ENCODE measurements at places on chromosomes 5 and 9. TPM values are rescaled to one million over a fixed set of nuclear protein-coding genes. Genes with fewer than 3 reads are reported as not detected.

GRCh38 chr5:139690064-139690802 is 42.1 kb downstream of the CXXC5 start:
- no peak overlapping the region for H3K4me3 ChIP-seq
- H3K27me3 ChIP-seq, result peaks cover 5% of the 10 kb centered on the region
- DNase-seq, result no peak
- no peak overlapping the region for H3K27ac ChIP-seq

- no peak for DNase-seq
- H3K27ac ChIP-seq, result no peak overlapping the region
- H3K36me3 ChIP-seq, result no peaks in the 10 kb centered on the region
- H3K27me3 ChIP-seq, result no peaks in the 10 kb centered on the region
These were observed 390.8 kb downstream of the DTWD2 start for GRCh38 chr5:118597543-118597942.

DNA sequence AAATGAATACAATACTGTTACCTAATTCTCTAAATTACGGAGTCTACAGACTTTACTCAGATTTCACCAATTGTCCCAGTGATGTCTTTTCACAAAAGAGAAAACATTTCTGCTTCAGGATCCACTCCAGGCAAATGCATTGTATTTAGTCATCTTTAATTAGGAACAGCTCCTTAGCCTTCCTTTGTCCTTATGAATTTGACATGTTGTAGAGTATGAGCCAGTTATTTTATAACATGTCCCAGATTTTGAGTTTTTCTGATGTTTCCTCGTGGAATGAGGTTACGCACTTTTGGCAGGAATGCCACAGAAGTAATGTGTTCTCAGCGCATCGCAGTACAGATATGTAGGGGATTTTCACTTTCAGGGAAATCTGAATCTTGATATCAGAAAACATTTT is 10.5 kb downstream of the HABP4 start:
- peaks cover 3% of the 10 kb centered on the region for H3K36me3 ChIP-seq
- no peaks in the 10 kb centered on the region for H3K4me1 ChIP-seq
- H3K27ac ChIP-seq, result no peak overlapping the region
- no peak overlapping the region for H3K4me3 ChIP-seq

- H3K36me3 ChIP-seq, result no peaks in the 10 kb centered on the region
- H3K4me3 ChIP-seq, result no peak overlapping the region
- no peaks in the 10 kb centered on the region for H3K27me3 ChIP-seq
- no peak overlapping the region for H3K27ac ChIP-seq
- DNase-seq, result no peak
- H3K4me1 ChIP-seq, result no peaks in the 10 kb centered on the region
These were observed 835.7 kb downstream of the MAT2B start for GRCh38 chr5:164341056-164341619.

- no peaks in the 10 kb centered on the region for H3K27me3 ChIP-seq
- no peak overlapping the region for H3K4me3 ChIP-seq
- DNase-seq, result no peak
- H3K4me1 ChIP-seq, result peaks cover 38% of the 10 kb centered on the region
These were observed 24.3 kb downstream of the KIF2A start for GRCh38 chr5:62330302-62330701.

DNA sequence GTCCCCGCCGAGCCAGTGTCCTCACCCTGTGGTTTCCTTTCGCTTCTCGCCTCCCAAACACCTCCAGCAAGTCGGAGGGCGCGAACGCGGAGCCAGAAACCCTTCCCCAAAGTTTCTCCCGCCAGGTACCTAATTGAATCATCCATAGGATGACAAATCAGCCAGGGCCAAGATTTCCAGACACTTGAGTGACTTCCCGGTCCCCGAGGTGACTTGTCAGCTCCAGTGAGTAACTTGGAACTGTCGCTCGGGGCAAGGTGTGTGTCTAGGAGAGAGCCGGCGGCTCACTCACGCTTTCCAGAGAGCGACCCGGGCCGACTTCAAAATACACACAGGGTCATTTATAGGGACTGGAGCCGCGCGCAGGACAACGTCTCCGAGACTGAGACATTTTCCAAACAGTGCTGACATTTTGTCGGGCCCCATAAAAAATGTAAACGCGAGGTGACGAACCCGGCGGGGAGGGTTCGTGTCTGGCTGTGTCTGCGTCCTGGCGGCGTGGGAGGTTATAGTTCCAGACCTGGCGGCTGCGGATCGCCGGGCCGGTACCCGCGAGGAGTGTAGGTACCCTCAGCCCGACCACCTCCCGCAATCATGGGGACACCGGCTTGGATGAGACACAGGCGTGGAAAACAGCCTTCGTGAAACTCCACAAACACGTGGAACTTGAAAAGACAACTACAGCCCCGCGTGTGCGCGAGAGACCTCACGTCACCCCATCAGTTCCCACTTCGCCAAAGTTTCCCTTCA is 1.4 kb downstream of the GLIS3 start:
- H3K27ac ChIP-seq, result peak overlapping the region; percentile 87
- H3K4me1 ChIP-seq, result peaks cover 8% of the 10 kb centered on the region
- DNase-seq, result peak; percentile 68
- peak overlapping the region; percentile 97 for H3K4me3 ChIP-seq
- H3K36me3 ChIP-seq, result no peaks in the 10 kb centered on the region

GRCh38 chr5:3153906-3154305 is 402.4 kb upstream of the IRX2 start:
- H3K4me1 ChIP-seq, result no peaks in the 10 kb centered on the region
- no peaks in the 10 kb centered on the region for H3K27me3 ChIP-seq
- no peak overlapping the region for H3K4me3 ChIP-seq

DNA sequence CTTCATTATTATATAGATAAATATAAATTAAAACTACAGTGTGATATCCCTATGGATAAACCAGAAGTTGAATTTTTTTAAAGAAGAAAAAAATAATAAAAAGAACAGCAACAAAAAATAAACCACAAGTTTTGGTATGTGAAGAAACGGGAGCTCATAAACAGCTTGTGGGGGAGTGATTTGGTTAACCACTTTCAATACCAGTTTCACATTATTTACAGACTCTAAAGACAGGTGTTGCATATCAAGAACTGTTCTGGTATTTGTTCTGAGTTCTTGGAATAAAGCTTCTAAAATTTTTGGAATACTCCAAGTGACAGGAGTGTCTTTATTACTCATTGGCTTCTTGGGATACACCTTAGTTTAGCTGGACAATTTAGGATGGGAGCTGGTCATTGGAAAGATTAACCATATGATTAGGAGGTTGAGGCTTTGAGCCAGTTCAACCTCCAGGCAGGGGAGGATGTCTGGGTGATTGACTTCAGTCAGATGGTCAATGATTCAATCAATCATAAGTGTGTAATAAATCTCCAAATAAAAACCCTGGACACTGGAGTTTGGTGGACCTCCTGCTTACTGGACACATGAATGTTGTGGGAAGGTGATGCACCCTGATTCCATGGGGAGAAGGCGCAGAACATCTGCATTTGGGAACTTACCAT is 2223.1 kb upstream of the C9orf72 start:
- no peaks in the 10 kb centered on the region for H3K4me1 ChIP-seq
- no peak overlapping the region for H3K27ac ChIP-seq
- no peaks in the 10 kb centered on the region for H3K27me3 ChIP-seq

- H3K4me1 ChIP-seq, result peaks cover 9% of the 10 kb centered on the region
- peaks cover 34% of the 10 kb centered on the region for H3K27me3 ChIP-seq
- H3K4me3 ChIP-seq, result no peak overlapping the region
- no peaks in the 10 kb centered on the region for H3K36me3 ChIP-seq
These were observed 2.6 kb downstream of the SPARC start for GRCh38 chr5:151683986-151684588.

DNA sequence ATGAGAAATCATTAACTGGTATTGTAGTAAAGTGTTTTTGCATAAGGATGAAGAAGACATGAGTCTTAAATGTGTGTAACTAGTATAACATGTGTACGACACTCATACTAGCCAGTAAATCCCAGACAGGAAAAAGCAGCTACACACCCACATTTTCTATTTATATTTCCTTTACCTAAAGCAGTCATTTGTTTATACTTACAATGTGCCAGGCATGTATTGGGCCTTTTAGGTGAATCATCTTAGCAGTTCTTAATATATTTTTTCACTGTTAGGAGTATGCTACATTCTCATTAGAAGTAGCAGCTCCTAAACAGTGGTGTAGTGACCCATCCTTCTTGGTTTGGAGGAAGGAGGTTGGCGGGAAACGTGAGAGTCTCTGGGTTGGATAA is 55.8 kb upstream of the TMC1 start:
- DNase-seq, result no peak
- no peak overlapping the region for H3K27ac ChIP-seq
- H3K4me1 ChIP-seq, result no peaks in the 10 kb centered on the region
- H3K4me3 ChIP-seq, result no peak overlapping the region
- no peaks in the 10 kb centered on the region for H3K36me3 ChIP-seq

DNA sequence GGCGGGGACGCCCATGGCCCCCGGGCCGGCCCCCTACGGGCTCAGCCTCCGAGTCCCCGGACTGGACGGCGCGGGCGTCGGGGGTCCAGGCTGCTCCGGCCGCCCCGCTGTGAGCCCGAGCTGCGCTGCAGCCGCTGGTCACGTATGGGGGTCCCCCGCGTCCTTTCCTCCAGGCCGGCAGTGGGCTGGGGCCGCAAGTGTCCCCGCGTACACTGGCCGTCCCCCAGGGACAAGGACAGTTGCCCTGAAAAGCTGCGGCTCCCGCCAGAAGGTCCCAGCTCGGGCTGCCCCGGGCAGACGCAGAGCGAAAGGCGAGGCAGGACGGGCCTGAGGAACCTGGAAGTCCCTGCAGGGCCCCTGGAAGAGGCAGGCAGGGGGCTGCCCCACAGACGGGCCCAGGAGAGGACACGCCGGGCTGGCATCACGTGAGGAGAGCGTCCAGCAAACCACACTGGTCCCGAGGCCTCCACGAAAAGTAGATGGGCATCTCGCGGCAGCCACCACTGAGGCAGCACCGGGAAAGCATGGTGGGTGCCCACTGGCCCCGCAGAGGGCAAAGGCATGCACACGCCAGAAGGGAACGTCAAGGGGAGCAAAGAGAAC is 3.3 kb upstream of the NKD2 start:
- peaks cover 39% of the 10 kb centered on the region for H3K27me3 ChIP-seq
- DNase-seq, result peak; percentile 26
- peaks cover 14% of the 10 kb centered on the region for H3K4me1 ChIP-seq
- H3K27ac ChIP-seq, result no peak overlapping the region
- peaks cover 1% of the 10 kb centered on the region for H3K36me3 ChIP-seq

GRCh38 chr5:161966564-161966963 is 101.0 kb upstream of the GABRG2 start:
- H3K27ac ChIP-seq, result no peak overlapping the region
- no peaks in the 10 kb centered on the region for H3K27me3 ChIP-seq
- H3K4me1 ChIP-seq, result no peaks in the 10 kb centered on the region
- no peaks in the 10 kb centered on the region for H3K36me3 ChIP-seq

- DNase-seq, result no peak
- H3K4me3 ChIP-seq, result no peak overlapping the region
- no peaks in the 10 kb centered on the region for H3K27me3 ChIP-seq
- peaks cover 3% of the 10 kb centered on the region for H3K36me3 ChIP-seq
- no peak overlapping the region for H3K27ac ChIP-seq
These were observed 27.9 kb downstream of the ANXA1 start for GRCh38 chr9:73179589-73179988.

DNA sequence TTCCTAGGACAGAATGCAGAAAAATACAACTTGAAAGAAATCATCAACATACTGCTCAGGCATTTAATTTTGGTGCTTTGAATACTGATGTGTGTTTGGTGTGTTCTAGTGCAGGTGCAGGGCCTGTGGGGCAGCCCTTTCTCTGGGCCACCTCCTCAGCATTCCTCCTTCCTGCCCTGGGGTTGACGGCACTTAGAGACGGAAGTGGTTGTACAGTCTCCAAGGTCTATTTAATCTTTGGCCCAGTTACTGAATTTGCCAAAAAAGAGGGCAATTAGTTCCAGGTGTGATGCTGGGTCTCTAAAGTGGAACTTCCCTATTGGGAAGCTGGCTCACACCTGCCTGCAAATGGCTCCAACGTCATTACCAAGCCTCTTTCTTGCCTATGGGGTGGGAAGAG is 269.0 kb downstream of the SH3GL2 start:
- H3K4me1 ChIP-seq, result no peaks in the 10 kb centered on the region
- H3K27ac ChIP-seq, result no peak overlapping the region
- H3K36me3 ChIP-seq, result no peaks in the 10 kb centered on the region
- no peaks in the 10 kb centered on the region for H3K27me3 ChIP-seq

GRCh38 chr9:1170918-1171317 is 120.8 kb downstream of the DMRT2 start:
- peaks cover 2% of the 10 kb centered on the region for H3K27me3 ChIP-seq
- H3K27ac ChIP-seq, result no peak overlapping the region
- H3K36me3 ChIP-seq, result no peaks in the 10 kb centered on the region
- no peak overlapping the region for H3K4me3 ChIP-seq
- H3K4me1 ChIP-seq, result no peaks in the 10 kb centered on the region

DNA sequence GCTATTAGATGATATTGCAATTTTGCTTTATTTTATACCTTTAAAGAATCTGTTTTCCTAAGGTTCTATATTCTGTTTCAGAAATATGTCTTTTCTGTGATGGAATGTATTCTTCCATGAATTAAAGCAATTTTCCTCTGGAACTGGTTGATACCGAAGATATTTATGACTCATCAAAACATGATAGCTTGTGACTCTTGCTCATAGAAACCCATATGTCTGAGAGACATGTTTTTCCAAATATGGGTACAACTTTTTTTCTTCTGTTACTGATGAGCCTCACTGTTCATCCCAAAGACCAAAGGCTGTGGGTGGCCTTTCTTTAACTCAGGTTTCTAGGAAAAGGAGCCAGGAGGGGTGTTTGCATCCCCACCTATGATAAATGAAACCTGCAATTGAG is 126.1 kb upstream of the PAPPA start:
- no peaks in the 10 kb centered on the region for H3K36me3 ChIP-seq
- no peak overlapping the region for H3K4me3 ChIP-seq
- DNase-seq, result no peak

- H3K36me3 ChIP-seq, result no peaks in the 10 kb centered on the region
- peaks cover 8% of the 10 kb centered on the region for H3K4me1 ChIP-seq
- H3K4me3 ChIP-seq, result no peak overlapping the region
- H3K27ac ChIP-seq, result no peak overlapping the region
These were observed 18.3 kb downstream of the FAT2 start for GRCh38 chr5:151572657-151573368.

DNA sequence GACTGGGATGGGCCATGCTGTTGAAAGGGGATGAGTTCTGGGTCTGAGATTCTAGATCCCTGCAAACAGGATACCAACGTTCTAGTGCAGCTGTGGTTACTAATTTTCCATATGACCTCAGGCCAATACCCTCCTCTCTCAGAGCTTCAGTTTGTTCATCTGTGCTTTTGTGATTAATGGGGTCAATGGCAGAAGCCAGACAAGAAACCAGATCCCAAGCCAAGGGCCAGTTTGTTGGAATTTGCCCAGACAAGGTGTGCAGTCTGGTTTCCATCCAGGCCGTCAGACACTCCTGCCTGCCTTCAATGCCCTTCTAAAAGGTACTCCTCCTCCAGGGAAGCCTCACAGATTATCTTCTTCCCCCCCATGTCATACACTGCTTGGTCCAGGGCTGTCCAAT is 11.4 kb downstream of the MYORG start:
- H3K27ac ChIP-seq, result no peak overlapping the region
- peaks cover 13% of the 10 kb centered on the region for H3K4me1 ChIP-seq
- DNase-seq, result no peak
- H3K4me3 ChIP-seq, result no peak overlapping the region

GRCh38 chr9:2320632-2321031 is 301.0 kb upstream of the VLDLR start:
- H3K36me3 ChIP-seq, result no peaks in the 10 kb centered on the region
- H3K27me3 ChIP-seq, result peaks cover 11% of the 10 kb centered on the region
- DNase-seq, result no peak
- no peaks in the 10 kb centered on the region for H3K4me1 ChIP-seq
- H3K4me3 ChIP-seq, result no peak overlapping the region
- no peak overlapping the region for H3K27ac ChIP-seq

The ANGPTL2 gene
- not detected for total RNA-seq

The RABL6 gene
- total RNA-seq, result 98.4 TPM

The UAP1L1 gene
- 44.1 TPM for total RNA-seq

The KLHL9 gene
- 29.4 TPM for total RNA-seq

The FAM114A2 gene
- 25.8 TPM for total RNA-seq

The PLAC8L1 gene
- not detected for total RNA-seq

The TAS2R1 gene
- not detected for total RNA-seq

The ARL14EPL gene
- not detected for total RNA-seq

The TENT4A gene
- total RNA-seq, result 47.1 TPM

The WNT8A gene
- total RNA-seq, result not detected

Data from activated naive CD8-positive, alpha-beta T cell treated with anti-CD3 and anti-CD28 coated beads, Interleukin-2, amount 10 ng/mL, durations not matched to agents 7 days and 5 days (primary cell).